Activated naive CD8-positive, alpha-beta T cell treated with anti-CD3 and anti-CD28 coated beads for 36 hours (primary cell): ENCODE measurements at places on chromosomes 3 and 15. TPM values are rescaled to one million over a fixed set of nuclear protein-coding genes. Genes with fewer than 3 reads are reported as not detected.
A peak's percentile ranks its signal among the peaks of the same experiment; 100 is the strongest.

DNA sequence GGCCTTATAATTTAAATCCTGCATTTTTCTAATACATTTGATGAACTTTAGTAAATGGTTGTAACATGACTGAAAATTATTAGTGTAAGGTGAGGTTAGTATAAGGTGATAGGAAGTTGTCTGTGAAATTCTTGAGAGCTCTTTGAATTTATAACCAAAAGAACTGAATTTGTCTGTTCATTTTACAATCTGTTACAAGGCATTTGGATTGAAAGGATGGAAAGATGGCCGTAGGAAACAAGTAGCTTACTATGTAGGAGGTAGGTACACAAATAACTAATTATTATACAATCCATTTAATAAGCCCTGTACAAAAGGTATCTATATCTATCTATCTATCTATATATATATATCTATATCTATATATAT, 6.6 kb downstream of the DIPK2A start:
- no peak overlapping the region for H3K27ac ChIP-seq
- H3K4me1 ChIP-seq = peaks cover 29% of the 10 kb centered on the region
- DNase-seq = no peak
- peaks cover 14% of the 10 kb centered on the region for H3K36me3 ChIP-seq
- H3K27me3 ChIP-seq = no peaks in the 10 kb centered on the region

GRCh38 chr15:57849317-57849716, 142.8 kb downstream of the POLR2M start:
- no peaks in the 10 kb centered on the region for H3K36me3 ChIP-seq
- no peaks in the 10 kb centered on the region for H3K4me1 ChIP-seq
- no peak overlapping the region for H3K4me3 ChIP-seq
- no peak for DNase-seq

- no peaks in the 10 kb centered on the region for H3K36me3 ChIP-seq
- no peak for DNase-seq
- no peak overlapping the region for H3K4me3 ChIP-seq
- no peaks in the 10 kb centered on the region for H3K4me1 ChIP-seq
Observed at GRCh38 chr3:178560759-178561158, 24.5 kb downstream of the KCNMB2 start.

GRCh38 chr3:49120438-49121131, at the start of gene USP19:
Gene USP19, minus strand, starts transcription at chr3:49120823. Its CDS starts 1,678 bp downstream, at chr3:49119145.
- DNase-seq = peak; percentile 96
- H3K27me3 ChIP-seq = no peaks in the 10 kb centered on the region
- H3K27ac ChIP-seq = peak within 1 kb of the TSS; percentile 74
- peaks cover 18% of the 10 kb centered on the region for H3K4me1 ChIP-seq
- H3K4me3 ChIP-seq = peak within 1 kb of the TSS; percentile 82
- peaks cover 15% of the 10 kb centered on the region for H3K36me3 ChIP-seq

DNA sequence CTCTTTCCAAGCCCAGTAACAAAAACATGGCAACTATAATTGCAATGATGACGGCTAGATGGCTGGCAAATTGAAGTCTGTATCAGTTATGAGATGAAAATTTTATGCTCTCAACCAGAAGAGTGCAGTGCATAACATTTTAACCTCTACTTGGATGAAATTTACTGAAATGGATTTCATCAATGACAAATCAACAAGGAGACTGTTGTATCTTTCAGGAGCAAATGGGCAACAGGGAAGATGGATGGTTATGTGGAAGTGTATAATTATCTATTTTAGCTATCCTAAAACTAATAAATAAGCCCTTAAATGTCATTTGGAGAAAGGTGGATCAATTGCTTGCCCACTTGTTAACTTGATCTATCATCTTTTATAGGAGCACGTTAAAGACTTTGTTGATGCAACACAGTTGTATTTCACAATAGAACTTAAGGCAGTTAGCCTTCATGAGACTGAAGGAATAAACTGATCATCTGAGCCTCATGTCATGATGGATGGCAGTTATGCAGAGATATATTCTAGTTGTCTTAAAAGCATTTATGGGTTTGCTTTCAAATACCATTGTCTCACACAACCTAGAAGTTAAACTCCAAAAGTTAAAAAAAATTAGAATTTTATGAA, 315.1 kb upstream of the TBC1D5 start:
- H3K4me1 ChIP-seq = no peaks in the 10 kb centered on the region
- H3K36me3 ChIP-seq = peaks cover 2% of the 10 kb centered on the region
- H3K27ac ChIP-seq = no peak overlapping the region
- no peak overlapping the region for H3K4me3 ChIP-seq
- no peak for DNase-seq
- H3K27me3 ChIP-seq = no peaks in the 10 kb centered on the region

GRCh38 chr3:159832024-159832423, 156.6 kb upstream of the IL12A start:
- no peaks in the 10 kb centered on the region for H3K36me3 ChIP-seq
- H3K4me1 ChIP-seq = no peaks in the 10 kb centered on the region
- DNase-seq = no peak
- H3K27ac ChIP-seq = no peak overlapping the region

DNA sequence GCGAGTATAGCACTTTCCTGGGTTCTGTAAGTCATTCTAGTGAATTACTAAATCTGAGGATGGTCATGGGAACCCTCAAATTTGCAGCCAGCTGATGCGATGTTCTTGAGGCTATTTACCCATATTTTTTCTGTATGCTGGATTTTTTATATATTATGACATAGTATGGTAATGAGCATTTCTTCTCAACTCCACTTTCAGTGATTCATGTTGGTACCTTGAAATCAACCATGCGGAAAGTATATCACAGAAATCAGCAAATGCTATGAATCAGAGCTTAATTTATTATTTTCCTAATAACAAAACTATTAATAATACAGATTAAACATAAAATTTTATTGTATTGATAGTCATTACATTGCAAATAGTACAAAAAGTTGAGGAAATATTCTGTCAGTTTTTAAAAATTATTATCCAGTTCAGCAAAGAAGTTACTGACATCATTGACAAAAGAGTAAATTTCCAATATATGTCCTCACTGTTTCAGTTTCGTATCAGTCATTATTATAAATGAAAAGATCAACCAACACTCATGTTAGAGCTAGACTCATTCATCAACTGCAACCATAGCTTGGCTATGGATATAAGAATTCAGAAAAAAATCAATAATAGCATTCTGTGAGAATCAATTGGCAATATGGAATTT, 164.3 kb upstream of the SETMAR start:
- peaks cover 7% of the 10 kb centered on the region for H3K36me3 ChIP-seq
- no peak overlapping the region for H3K27ac ChIP-seq

- DNase-seq = no peak
- no peak overlapping the region for H3K27ac ChIP-seq
- H3K4me3 ChIP-seq = no peak overlapping the region
- H3K36me3 ChIP-seq = peaks cover 3% of the 10 kb centered on the region
Observed at GRCh38 chr15:75479670-75480069, 28.2 kb upstream of the SIN3A start.

- H3K27ac ChIP-seq = no peak overlapping the region
- no peak for DNase-seq
- H3K27me3 ChIP-seq = peaks cover 8% of the 10 kb centered on the region
Observed at GRCh38 chr3:24303057-24303754, 191.4 kb downstream of the THRB start.

DNA sequence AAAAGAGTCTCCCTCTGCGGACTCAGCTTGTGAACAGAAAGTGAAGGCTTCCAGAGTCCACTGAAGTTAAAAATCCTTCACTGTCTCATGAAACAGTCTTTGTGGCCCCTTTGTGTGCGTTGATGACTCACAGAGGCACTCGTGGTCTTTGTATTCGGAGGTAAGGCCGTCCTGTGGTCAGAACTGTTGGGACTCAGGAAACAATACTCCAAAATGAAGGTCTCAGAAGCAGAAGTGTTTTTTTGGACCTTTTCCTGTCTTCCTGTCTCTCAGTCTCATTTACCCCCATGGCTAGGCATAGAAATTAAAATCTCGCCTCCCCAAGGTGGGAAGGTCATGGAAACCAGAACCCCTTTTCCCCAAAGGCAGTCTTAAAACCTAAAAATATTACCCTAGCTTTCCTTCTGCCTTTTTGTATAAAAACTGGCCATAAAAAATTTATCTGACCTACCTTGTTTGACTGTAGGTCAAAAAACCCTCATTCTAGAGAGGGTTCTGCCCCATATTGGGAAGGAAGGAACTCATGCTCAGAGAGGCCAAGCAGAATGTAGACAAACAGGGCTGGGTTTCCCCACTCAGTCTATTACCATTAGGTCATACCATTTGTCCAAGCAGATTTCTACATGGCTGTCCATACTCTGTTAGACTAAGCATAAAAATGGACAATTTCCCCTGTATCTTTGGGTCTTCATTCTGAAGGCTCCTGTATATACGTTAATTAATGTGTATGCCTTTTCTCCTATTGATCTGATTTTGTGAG, 19.1 kb upstream of the EPB42 start:
- peaks cover 3% of the 10 kb centered on the region for H3K27me3 ChIP-seq
- peak overlapping the region; percentile 25 for H3K27ac ChIP-seq
- DNase-seq = peak; percentile 11

- DNase-seq = no peak
- H3K27me3 ChIP-seq = no peaks in the 10 kb centered on the region
- H3K27ac ChIP-seq = no peak overlapping the region
- H3K4me3 ChIP-seq = no peak overlapping the region
- peaks cover 3% of the 10 kb centered on the region for H3K36me3 ChIP-seq
Observed at GRCh38 chr3:123605789-123606234, 21.0 kb upstream of the HACD2 start.

DNA sequence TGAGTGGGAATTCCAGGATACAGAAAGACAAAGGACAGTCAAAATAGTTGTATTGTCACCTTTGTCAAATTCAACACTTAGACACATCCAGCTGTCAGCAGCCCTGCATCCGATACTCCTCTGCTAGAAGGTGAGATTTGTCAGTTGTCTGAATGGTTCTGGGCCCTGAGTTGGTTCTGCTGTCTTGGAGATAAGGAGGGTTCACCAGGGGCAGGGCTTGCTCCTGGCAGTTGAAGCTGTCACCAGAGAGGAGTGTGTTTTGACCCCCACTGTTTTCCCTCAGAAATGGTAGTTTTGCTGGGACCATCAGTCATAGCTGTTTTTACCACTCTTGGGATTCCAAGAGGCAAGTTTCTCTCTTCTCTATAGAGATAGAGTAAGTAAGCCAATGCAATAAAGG, 3.2 kb upstream of the KY start:
- no peak for DNase-seq
- H3K27me3 ChIP-seq = peaks cover 20% of the 10 kb centered on the region
- no peaks in the 10 kb centered on the region for H3K36me3 ChIP-seq
- H3K4me1 ChIP-seq = no peaks in the 10 kb centered on the region
- no peak overlapping the region for H3K27ac ChIP-seq

DNA sequence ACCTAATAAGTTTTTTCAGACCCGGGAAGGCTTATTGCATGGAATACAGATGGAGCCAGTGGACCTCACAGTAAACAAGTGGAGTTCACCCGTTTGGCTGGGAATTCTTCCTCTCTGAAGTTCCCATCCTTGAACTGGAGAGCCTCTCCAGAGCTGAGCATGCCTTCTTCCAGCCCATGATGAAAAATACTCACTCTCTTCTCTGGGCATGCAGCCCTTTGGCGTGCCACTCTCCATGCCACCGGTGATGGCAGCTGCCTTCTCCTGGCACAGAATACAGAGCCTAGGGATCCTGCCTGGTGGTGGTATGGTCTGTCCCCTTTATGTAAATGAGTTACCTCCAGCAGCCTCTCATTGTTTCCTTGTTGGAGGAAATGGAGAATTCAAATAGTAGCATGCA, 150.8 kb downstream of the LEKR1 start:
- no peaks in the 10 kb centered on the region for H3K36me3 ChIP-seq
- no peak overlapping the region for H3K4me3 ChIP-seq
- no peaks in the 10 kb centered on the region for H3K27me3 ChIP-seq
- H3K27ac ChIP-seq = no peak overlapping the region

DNA sequence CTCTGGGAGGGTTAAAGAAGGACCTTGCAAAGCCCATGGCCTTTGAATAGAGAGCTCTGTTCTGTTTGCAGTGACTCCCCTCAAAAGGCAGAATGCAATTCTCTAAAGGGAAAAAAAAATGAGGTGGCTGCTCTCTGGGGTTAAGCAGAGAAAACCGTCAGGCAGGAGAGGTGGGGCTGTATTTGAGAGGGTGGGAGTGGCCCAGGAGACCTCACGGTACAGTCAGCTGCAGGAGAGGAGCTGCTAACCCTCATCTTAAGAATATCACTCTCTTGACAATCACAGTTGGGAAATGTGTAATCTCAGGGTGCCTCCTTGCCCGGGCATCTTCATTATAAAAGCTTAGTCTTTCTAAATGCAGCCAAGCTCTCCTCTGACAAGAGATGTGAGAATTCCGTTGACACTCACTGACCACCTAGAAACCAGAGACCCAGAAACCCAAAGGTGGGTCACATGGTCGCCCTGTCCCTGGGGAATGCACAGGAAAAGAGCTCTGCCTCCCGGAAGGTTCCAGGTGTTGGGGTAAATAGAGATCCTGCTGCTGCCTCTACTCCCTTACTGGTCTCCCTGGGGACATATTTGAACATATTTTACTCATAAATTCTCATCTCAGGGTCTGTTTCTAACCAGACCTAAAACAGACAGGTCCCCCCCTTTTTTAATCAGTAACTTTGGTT, 159.1 kb upstream of the CTDSPL start:
- H3K4me1 ChIP-seq = no peaks in the 10 kb centered on the region
- H3K4me3 ChIP-seq = no peak overlapping the region
- H3K36me3 ChIP-seq = no peaks in the 10 kb centered on the region

GRCh38 chr3:20511863-20512505, 326.0 kb upstream of the SGO1 start:
- no peak overlapping the region for H3K27ac ChIP-seq
- H3K27me3 ChIP-seq = no peaks in the 10 kb centered on the region
- no peaks in the 10 kb centered on the region for H3K4me1 ChIP-seq

GRCh38 chr15:82165948-82166376, 96.6 kb downstream of the EFL1 start:
- H3K4me1 ChIP-seq = peaks cover 38% of the 10 kb centered on the region
- no peaks in the 10 kb centered on the region for H3K27me3 ChIP-seq
- H3K27ac ChIP-seq = peak overlapping the region; percentile 37
- DNase-seq = no peak
- no peak overlapping the region for H3K4me3 ChIP-seq
- peaks cover 31% of the 10 kb centered on the region for H3K36me3 ChIP-seq

DNA sequence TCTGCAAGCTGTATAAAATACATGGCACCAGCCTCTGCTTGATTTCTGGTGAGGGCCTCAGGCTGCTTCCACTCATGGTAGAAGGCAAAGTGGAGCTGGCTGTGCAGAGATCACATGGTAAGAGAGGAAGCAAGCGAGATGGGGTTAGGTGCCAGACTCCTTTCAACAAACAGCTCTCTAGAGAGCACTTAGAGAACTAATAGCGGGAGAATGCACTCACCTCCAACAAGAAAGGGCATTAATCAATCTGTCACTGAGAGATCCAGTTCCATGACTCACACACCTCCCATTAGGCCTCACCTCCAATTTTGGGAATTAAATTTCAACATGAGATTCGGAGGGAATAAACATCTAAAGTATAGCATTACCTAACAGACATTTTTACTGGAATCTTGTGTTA, 644.1 kb upstream of the ARRDC4 start:
- H3K27ac ChIP-seq = no peak overlapping the region
- peaks cover 1% of the 10 kb centered on the region for H3K27me3 ChIP-seq
- H3K4me3 ChIP-seq = no peak overlapping the region
- no peak for DNase-seq
- H3K4me1 ChIP-seq = no peaks in the 10 kb centered on the region

The BUB1B gene
- total RNA-seq = 70.6 TPM

The SLCO2A1 gene
- not detected for total RNA-seq

The TRH gene
- not detected for total RNA-seq

The STAB1 gene
- 0.08 TPM for total RNA-seq

The CLDN16 gene
- not detected for total RNA-seq

The RTP3 gene
- total RNA-seq = not detected

The GP9 gene
- not detected for total RNA-seq

The CCR2 gene
- total RNA-seq = not detected

The SHC4 gene
- total RNA-seq = 4.1 TPM

The UNC13C gene
- total RNA-seq = not detected

The TMC3 gene
- total RNA-seq = not detected

The GABRA5 gene
- total RNA-seq = not detected
